RPMI7951 (cell line): ENCODE measurements at places on chromosomes 11 and 22.
A peak's percentile ranks its signal among the peaks of the same experiment; 100 is the strongest.

DNA sequence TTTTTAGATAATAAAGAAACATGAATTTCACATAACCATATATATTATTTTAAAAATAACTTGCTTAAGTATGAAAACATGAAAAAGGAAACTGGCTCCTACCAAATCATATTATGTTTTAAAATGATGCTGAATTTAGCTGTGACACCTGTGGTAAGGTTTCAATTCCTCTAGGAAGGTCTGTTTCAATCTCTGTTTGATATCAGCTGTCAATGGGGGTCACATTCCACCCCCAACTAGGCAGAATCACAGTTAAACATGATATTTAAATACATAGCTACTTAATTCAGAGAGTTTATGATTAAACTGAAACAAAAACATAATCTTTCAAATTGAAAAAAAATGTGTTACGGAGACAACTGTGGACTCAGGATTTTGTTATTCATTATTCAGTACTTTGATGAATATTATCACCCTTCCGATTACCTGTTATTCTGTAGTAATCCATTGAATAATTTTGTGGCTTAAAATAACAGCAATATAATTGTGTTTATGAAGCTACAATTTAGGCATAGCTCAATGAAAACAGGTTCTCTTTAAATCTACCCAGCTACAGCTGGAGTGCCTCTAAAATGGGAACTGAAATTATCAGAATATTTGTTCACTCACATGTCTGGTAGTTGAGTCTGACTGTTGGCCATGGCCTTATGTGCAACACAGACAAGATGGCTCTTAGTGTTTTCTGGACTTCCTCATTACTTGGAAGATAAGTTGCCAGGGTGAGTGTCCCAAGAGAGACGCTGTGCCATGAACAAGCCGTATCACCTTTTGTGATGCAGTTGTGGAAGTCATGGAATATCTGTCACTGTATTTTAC is 244.6 kb upstream of the ANO3 start:
- DNase-seq: no peak

- peak; percentile 96 for DNase-seq
Measured at GRCh38 chr22:37545703-37546436, 14.4 kb upstream of the CDC42EP1 start.

DNA sequence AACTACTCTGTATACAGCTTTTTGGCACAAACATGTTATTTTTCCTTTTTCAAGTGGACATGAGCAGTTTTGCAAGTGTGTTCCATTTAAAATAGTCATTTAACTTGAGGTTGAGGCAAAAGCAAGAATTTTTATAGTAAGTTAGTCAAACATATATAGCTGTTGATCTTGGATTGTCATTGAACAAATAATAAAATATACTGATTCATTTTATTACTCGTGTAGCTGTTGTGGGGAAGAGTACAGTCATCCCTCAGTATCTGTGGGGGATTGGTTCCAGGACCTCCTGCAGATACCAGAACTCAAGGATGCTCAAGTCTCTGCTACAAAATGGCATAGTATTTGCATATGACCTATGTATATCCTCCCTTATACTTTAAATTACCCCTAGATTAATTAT is 45.3 kb downstream of the EXT2 start:
- no peak for DNase-seq

DNA sequence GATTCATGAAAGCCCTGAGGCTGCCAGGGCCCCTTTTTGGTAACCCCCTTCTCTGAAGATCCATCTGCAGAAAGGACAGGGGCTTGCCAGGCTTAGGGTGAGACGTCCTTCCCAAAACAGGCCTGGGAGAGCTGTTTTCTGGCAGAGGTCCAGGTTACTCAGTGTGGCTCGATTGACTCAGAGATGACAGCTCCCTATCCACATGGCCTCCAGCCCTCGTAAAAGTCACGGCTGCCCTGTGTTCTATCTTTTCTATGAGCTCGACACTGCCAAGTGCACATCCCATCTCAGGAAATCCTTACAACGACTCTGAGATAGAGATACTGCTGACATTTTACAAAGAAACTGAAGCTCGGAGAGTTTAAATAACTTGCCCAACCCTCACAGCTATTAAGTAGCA is 20.4 kb downstream of the ADAMTS8 start:
- peak; percentile 89 for DNase-seq

GRCh38 chr11:106482917-106483785 is 405.7 kb downstream of the AASDHPPT start:
- DNase-seq: peak; percentile 88

DNA sequence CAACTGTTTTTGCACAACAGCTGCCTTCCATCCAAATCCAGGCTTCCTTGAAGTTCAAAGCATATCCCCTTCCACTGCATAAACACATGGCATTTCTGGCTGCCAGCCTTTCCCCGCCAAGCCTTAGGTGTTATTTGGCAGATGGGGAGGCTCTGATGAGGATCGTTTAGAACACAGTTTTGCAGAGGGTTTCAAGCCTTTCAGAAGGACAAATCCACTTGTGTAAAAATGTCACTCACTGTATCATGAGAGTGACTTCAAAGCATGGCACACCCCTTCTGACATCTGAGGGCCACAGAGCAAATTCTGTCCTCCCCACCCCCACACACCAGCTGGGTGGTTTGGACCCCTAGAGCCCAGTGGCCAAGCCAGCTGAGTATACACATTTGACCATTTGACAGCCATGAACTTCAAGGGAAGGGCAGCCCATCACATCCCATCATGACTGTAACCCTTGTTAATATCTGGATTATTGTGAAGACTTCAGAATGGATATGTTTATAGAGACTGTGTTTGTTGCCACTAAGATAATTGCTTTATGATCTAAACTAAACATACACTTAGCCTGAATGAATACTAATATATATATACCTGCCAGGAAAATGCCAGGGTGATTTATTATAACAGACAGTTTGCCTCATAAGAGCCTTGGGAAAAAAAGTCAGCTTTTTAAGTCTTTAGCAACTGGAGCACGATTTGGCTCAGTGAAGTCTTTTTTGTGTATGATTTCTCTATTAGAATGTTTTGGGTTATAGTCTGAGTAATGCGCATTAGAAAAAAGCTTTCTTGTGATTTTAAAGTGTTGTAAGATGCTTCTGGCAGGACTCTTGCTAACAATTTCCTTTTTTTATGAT is 31.9 kb downstream of the FBLN1 start:
- no peak for DNase-seq

GRCh38 chr11:125410091-125410490 is 86.0 kb downstream of the FEZ1 start:
- peak; percentile 78 for DNase-seq

- no peak for DNase-seq
Measured at GRCh38 chr11:93520726-93521509, 22.3 kb downstream of the SMCO4 start.

- DNase-seq: no peak
Measured at GRCh38 chr22:27983361-27983791, 64.3 kb upstream of the PITPNB start.

DNA sequence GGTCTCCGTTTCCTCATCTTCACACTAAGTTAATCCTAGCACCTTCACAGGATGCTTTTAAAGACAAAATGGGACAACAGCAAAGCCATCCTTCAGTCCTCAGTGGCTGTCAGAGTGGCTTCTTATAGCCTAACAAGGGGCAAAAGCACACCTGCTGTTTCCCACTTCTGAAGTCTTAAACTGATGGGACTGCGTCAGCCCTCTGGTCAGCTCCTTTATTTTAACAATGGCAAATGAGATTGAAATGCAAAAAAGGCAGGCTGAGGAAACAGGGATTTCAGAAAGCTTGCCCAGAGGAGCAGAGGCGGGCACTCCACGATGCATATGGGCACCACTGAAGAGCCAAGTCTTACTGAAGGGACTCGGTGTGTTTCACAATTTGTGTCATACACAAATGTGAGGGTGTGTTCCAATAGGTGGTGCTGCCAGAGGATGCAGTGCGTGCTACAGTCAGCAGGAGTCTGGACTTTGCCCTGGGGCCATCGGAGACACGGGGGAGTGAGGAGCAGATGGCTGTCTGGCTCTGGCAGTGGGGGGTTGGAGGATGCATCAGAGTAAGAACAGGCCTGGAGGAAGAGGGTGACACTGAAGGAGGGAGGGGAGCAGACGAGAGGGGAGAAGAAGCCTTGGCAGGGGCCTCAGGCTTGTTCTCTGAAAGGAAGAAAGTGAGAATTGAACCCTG is 47.3 kb downstream of the TENM4 start:
- peak; percentile 97 for DNase-seq

DNA sequence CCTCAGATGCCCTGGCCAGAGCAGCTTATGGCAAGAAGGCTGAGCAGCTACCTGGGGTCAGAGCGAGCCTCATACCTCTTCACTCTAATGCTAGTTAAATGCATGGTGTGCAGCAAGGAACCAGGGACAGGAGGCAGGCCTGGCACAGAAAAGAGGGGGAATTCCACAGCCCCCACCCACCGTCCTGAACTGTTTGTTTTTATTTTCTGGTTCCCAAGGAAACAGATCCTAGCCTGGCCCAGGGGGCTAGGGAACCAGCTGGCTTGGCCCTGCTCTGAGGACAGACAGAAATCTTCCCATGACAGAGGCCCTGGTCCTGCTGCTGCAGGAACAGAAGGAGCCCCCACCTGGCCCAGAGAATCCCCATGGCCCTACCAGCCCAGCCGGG is 40.4 kb downstream of the SLCO2B1 start:
- DNase-seq: no peak
